ENCODE measurements at places on chromosomes 1 and 21. TPM values are rescaled to one million over a fixed set of nuclear protein-coding genes. Genes with fewer than 3 reads are reported as not detected.

GRCh38 chr1:169107603-169108208 is 1.2 kb downstream of the ATP1B1 start:
- DNase-seq = no peak

DNA sequence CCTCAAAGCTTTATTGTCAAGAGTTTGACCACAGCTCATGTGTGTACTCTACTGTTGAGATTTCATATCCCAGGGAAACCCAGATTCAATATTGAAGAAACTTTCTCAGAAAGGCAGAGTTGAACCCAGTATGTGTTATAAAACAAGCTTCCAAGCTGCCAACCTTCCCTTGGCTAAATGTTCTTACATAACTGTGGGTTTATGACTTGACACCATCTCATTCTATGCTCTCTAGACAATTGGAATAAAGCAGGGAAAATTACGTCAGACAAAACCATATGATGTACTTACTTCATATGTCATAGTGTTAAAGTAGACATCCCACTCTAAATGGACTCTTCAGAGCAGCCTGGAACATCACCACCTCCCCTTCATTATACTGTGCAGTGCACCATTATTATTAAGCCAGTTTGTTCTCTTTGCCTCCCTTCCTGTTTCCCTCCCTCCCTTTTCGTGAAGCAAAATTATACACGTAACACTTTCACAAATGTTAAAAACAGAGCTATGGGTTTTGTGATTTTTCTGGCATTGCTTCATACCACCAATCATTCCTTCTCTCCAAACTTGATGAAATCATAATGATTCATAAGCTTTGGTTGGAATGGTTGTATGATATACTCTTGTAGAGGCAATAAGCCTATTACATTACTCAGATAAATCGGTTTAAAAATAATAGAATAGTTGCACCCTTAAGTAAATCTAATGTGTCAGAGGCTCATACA is 507.2 kb downstream of the LTN1 start:
- DNase-seq = no peak

DNA sequence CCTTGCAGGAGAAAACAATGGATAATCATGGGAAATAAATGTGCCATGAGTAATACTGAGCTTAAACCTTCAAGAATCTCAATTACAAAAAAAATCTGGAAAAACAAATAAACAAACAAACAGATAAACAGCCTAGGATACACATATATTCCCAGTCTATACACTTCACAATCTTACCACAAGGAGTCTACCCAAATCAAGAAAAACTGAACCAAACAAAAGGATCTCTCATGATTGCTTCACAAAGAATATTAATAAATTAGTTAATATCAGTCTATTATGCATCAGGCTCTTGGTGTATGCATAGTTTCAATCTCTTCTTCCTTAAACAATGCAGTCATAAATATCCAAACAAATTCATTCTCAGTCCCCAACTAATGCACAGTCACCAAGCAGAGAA is 3.2 kb upstream of the ESRRG start:
- DNase-seq = no peak

DNA sequence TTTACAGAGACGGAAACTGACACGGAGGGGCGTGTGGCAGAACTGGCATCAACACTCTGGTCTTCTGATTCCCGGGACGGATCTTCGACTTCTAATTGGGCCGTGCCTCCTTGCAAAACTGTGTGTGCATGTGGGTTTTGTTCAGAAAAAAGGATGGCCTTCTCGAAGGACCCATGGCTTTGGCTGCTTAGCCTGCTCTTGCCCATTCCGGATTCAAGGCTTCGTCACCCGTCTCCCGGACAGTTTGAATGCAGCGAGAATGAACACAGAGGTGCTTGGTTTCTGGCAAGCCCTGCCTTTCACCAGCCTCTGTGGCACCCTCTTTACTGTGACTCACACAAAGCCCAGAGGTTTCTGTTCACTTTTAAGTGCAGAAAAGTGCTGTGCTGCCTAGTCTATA is 120.1 kb downstream of the PRDM2 start:
- DNase-seq = no peak

- DNase-seq = no peak
Measured at GRCh38 chr1:196674908-196675307, 23.1 kb downstream of the CFH start.

DNA sequence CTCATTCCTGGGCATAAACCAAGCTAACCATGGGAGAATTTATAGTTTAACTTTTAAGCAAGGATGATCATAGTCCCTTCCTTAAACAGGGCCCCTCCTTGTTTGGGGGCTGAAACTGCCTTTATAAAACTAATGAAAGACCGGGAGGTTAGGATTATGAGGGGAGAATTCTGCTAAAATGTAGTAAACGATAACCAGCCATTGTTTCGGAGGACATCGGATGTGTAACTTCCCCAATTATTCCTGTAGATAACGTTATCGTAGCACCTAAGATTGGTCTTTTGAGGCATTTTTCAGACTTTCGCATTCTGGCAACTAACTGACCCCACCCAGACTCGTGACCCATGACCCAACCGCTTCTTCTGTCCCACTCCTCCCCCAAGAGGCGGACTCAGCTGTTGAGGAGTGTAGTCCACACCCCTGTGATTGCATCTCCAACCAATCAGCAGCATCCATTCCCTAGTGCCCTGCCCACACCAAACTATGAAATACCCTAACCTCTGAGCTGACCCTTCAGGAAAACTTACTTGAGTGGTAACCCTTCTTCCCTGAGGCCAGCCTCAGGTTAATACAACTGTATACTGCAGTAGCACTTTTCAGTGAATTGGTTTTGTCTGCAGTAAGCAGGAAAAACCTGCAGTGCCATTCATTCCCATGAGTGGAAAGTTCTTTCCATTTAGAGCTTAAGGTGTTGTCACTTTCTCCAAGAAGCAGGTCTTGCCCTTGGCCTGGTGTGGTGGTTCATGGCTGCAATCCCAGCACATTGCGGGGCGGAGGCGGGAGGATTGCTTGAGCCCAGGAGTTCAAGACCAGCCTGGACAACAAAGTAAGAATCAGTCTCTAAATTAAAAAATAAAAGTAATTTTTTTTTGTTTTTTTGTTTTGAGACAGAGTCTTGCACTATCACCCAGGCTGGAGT is 823 bp upstream of the SYF2 start:
- DNase-seq = no peak

DNA sequence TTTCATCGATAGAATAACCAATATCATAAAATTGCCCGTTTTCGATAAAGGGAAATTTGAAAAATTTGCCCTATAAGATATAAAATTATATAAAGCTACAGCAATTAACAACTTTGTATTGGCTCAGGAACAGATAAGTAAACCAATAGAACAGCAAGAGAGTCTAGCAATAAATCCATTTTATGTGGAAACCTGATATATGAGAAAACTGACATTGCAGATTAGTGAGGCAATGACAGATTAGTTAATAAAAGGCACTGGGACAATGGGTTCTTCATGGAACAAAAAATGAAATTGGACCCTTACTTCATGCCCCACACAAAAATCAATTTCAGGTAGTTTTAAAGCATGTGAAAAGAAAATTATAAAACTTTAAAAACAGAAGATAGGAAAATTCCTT is 169.9 kb upstream of the ST6GALNAC5 start:
- no peak for DNase-seq

- no peak for DNase-seq
Measured at GRCh38 chr1:54377040-54377691, 29.0 kb downstream of the SSBP3 start.

GRCh38 chr1:173181791-173182190 is 25.3 kb downstream of the TNFSF4 start:
- no peak for DNase-seq

DNA sequence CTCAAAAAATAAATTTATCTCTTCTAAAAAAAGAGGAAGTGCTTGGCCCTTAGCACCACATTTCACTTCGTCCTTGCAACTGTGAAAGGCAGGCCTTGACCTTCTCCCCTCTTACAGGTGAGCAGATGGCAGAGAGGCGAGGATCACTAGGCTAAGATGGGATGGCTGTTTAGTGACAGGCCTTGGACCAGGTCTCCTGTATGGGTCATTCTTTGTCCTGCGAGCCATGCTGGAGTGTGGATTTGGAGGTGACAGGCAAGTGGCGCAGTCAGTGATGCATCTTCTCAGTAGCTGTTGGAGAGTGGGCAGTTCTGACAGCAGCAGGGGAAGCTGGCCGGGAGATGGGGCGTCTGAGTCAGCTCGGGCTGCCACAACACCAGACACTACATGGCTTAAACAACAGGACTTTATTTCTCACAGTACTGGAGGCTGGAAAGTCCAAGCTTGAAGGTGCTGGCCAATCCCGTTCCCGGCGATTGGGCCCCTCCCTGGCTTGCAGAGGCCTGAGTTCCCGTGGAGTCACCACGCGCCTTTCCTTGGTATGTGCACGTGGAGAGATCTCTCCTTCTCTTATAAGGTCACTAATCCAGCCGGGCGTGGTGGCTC is 16.5 kb downstream of the SLC27A3 start:
- no peak for DNase-seq

- DNase-seq = no peak
Measured at GRCh38 chr1:107939256-107939655, 25.7 kb downstream of the VAV3 start.

- DNase-seq = no peak
Measured at GRCh38 chr1:78980511-78980910, 26.0 kb downstream of the ADGRL4 start.

DNA sequence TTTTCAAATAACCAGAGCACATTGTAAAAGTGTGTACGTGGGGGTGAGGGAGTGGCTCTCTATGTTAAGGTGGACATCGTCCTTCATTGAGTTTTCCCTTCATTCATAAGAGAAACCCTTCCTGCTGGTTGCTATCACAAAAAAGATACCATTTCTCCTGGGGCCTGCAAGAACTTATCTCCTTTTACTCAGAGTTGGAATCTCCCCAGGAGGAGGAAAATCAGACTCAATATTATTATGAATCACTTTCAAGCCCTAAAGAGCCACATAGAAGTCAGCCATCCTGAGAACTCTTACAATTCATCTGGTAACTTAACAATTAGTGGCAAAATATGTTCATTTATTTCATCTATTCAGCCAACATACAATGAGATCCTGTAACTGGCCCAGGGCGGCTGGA is 27.1 kb upstream of the TGFBR3 start:
- DNase-seq = no peak

DNA sequence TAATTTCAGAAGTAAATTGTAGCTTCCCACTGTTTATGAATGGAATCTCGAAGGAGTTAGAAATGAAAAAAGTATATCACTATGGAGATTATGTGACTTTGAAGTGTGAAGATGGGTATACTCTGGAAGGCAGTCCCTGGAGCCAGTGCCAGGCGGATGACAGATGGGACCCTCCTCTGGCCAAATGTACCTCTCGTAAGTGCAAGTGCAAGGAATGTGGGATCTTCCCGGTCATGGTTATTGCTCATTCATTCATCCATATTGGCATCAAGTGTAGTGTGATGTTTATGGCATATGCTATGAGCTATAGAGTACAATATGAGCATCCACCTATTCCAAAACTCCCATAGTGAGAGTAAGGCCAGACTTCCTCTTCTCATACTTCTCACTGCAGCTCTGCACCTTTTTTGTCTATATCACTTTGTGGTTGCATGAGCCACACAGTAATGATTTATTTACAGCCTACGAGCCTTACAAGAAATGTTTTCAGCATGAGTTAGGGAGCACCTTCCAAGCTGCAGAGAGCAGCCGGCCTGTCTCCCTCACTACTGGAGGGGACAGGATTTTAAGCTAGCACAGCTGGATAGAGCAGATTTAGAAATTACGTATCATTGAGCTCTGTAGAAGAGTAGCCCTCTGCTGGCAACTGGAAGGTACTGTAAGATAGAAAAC is 24.9 kb upstream of the CR1L start:
- DNase-seq = peak; percentile 44

- no peak for DNase-seq
Measured at GRCh38 chr1:208273386-208274017, 29.3 kb upstream of the PLXNA2 start.

DNA sequence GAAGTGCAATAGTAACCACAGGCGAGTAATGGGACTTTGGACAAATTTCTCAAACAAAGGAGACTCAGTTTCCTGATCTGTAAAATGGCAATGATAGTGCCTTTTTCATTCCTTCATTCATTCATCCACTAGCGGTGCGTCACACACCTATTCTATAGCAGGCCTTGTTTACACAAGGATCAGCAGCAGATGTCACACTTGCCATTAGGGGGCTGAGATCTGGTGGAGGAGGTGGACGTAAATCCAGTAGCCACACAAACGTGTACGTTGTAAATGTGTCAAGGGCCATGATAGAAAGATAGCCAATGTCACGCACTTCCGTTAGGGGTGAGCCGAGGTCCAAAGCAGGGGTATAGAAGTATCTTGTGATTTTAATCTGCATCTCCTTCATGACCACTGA is 34.2 kb downstream of the SERINC2 start:
- no peak for DNase-seq

Gene SPATA1
- polyA plus RNA-seq = 1.2 TPM

Gene SON
- 298 TPM for polyA plus RNA-seq

Gene MAB21L3
- 1.1 TPM for polyA plus RNA-seq

All from left renal cortex interstitium (tissue), 4 donors.